Activated CD8-positive, alpha-beta T cell treated with anti-CD3 and anti-CD28 coated beads for 36 hours (primary cell): ENCODE measurements at places on chromosomes 7 and 10.
A peak's percentile ranks its signal among the peaks of the same experiment; 100 is the strongest.

GRCh38 chr10:3814838-3815220 is 29.8 kb upstream of the KLF6 start:
- DNase-seq, result no peak

DNA sequence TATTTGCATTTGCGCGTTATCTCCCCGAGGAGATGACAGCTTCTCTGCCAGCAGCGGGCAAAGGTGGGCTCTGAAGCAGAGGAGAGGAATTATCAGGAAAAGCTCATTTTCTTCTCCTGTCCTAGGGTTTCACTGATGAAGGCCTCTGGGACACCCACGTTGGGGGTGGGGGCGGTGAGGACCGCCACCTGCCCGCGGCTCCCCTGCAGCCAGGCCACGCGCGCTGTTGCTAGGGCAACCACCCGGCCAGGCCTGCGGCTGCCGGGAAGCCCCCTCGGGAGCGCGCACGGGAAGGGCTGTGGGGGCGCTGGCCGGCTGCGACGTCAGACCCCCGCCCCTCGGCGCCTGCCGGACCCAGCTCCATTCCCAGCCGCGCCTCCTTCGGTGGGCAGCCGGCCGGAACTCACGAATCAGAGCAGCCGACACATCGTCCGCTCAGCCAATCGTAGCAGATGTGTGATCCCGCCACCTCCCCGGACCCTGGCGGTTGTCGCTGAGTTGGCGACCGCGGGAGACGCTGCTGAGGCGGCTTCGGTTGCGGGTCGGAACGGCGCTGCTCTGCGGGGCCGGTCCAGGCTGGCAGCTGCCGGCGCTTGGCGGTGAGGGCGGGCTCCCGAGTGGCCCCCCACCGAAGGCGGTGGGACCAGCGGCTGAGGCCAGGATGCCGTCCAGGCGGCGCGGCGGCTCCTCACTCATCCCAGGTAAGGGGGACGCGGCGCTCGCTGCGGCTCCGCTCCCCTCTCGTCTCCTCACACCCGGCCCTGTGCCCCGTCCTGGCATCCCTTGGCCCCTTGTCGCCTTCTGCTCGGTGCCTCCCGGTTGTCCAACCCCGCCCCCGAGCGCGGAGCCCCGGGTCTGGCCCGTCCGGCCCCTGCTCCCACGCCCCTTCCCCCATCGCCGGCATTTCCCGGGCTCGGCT is at the start of gene TPST1:
Gene TPST1, plus strand, starts transcription at position 513 of the 919 bp plus-strand sequence. CDS start 35,092 bp downstream, outside the sequence.
- peak; percentile 84 for DNase-seq

- no peak for DNase-seq
Measured at GRCh38 chr10:119006451-119007210, 22.9 kb upstream of the NANOS1 start.

DNA sequence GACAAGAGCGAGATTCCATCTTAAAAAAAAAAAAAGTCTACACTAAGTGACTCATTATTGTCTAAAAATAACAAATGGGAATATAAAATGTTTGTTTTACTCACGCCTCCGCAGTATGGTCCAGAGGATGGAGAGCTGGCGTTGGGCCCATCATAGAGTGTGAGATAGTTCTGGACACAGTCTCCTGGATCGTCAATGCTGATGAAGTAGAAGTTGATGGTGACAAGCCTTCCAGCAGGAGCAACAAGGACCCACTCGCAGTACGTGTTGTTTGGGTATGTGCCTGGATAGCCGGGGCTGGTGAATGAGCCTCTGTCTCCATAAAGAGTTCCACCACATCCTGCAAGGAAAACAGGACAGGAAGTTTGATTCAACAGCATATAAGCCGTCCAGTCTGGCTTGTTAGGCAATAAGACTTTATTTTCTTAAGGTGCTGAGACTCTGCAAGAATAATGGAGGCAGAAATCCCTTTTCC is 11.5 kb upstream of the RSU1 start:
- no peak for DNase-seq

GRCh38 chr10:101136007-101136707 is 5.1 kb downstream of the TLX1 start:
- DNase-seq, result peak; percentile 56

- no peak for DNase-seq
Measured at GRCh38 chr7:111384065-111384891, 178.0 kb downstream of the IMMP2L start.

GRCh38 chr7:26543951-26544350 is 252.3 kb downstream of the SNX10 start:
- DNase-seq, result no peak
